ENCODE measurements at places on chromosomes 11 and 22.

- DNase-seq, result no peak
These were observed 395.6 kb downstream of the LARGE1 start for GRCh38 chr22:33524511-33525260.

DNA sequence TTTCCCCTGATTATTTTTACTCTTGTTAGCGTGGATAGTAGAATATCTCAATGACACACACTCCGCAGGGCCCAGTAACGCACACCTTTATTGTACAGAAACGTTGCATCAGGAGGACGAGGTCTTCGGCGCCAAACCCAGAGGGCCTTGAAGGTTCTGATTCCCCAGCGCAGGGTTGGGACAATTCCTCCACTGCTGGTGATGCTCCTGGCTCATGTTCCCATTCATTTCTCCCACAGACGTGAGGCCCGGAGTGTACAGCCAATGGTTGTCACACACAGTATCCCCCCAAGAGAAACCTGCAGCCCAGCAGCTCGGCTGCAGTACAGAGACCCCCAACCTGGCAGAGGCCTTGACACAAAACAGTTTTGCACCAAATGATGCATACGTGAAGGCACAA lies 6.1 kb upstream of the ANO1 start:
- no peak for DNase-seq

GRCh38 chr22:39593066-39593930 lies 22.7 kb downstream of the CACNA1I start:
- DNase-seq, result no peak

DNA sequence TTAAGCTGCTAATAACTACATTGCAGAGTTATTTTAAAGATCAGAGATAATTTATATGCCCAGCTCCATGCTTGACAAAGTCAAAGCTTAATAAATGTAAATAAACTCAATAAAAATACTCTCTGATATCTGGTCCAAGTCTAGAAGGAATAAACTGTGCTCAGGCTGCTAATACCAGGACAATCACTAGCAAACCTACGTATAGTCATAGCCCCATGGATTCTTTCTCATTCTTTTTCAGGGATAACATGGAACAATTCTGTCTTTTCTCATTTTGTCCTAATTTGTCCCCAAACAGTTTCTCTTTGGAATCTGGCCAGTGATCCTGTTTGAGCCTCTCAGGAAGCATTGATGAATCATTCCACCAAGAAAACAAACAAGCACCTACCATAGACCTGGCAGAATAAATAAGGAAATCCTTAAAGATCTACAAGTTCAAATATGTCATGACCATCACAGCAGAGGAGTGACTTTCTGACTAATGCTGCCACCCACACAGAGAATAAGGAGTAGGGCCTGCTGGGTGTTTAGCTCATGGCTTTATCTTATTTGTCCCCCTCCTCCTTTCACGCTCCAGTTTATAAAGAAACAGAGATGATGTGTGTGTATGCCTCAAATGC lies 14.1 kb upstream of the B3GNT6 start:
- DNase-seq, result no peak

DNA sequence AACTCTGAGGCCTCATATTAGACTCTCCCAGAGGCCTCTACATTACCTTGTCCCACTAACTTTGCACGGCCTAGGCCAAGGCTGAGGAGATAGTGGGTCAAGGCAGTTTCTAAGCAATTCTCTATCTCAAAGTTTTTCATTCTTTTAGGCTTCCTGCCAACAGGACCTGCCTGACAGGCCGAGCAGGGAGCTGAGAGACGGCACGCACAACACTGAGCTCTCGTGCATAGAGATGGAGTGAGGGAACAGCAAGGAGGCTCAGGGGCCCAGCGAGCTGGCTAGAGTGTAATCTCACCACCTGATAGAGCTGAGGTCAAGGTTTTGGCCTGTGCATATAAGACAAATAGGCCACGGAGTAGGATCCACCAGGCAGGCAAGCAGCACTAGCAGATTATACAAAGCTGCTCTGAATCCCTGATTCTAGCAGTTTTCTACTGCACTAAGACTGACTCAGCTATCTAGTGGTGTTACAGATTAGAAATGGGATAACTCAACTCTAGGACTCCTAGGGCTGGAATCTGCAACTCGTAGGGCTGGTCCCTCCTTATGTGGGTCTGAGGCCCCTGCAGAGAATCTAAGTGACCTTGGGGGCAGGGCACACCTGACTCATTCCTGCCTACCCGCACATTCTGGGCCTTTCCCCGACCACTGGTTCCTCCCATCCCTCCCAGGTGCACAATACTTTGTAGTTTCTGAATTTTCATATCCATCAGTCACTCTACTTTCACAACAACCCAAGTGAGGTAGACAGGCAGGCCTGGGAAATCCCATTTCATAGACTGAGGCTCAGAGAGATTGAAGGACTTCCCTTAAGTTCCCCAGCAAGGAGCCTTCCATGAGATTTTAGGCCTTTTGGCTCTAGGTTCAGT lies 1.7 kb downstream of the CYB5R2 start:
- DNase-seq, result no peak

- no peak for DNase-seq
These were observed 10.2 kb upstream of the AMPD3 start for GRCh38 chr11:10444725-10445315.

- DNase-seq, result no peak
These were observed 1060.1 kb downstream of the NTM start for GRCh38 chr11:132430429-132431062.

DNA sequence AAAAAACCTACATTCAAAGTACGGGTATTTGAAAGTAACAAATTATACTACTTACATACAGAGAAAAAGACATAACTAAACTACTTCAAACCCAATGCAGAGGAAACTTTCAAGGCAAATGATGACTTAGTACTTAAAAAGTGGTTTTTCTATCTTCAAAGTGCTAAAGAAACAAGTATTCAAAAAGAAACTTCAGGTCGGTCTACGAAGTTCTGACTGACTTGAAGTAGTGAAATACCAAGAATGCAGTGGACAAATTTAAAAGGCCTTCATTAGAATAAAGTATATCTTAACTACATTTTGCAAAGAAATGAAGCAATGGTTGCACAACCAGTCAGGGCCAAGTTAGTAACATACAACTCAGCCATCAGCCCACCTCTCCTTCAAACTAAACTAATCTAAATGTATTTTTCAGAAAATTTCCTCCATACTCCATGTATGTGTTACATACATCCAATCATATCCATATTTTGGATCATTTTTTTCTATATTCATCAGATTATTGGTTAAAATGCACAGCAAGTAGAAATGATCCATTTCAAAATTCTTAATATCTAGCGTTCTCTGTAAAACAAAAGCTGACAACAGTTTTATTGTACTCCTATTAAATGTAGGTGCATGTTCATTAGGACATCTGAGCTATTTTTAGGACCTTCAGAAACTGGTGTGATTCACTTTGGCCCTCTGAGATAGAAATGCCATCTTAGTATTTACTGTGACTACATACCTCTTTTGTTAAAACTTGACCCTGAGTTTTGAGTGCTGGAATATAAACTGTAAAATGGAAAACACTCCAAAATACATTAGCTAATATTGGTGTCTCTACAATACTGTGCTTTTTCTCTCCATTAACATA lies 49.9 kb downstream of the BIRC2 start:
- DNase-seq, result no peak

GRCh38 chr11:75413864-75414263 lies 14.5 kb downstream of the RPS3 start:
- DNase-seq, result no peak

GRCh38 chr11:18865261-18865660 lies 73.7 kb upstream of the PTPN5 start:
- DNase-seq, result no peak

DNA sequence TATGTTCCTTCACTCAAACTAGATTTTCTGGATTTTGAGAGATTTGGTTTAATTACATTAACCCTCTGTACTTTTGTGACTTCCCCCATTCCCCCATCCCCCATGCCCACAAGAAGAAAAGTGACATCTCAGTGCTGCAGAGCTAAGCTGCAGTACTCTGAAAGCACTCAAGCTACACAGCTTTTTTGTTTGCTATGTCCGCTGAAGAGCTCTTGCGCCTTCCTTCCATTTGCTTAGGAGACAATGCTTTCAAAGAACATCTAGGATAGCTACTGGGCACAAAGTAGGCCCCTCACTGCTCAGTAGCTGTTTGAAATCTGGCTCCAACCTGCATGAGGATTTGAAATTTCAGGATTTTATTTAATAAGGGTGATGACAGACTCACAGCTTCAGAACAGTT lies 69.7 kb downstream of the SLC17A6 start:
- no peak for DNase-seq

- no peak for DNase-seq
These were observed 45.8 kb upstream of the FIBIN start for GRCh38 chr11:26947904-26948639.

- no peak for DNase-seq
These were observed 24.2 kb downstream of the RTN3 start for GRCh38 chr11:63705526-63705925.

- DNase-seq, result no peak
These were observed 53.5 kb downstream of the TEAD1 start for GRCh38 chr11:12727563-12728211.

- no peak for DNase-seq
These were observed 3.2 kb downstream of the SIRT3 start for GRCh38 chr11:232783-233565.

- no peak for DNase-seq
These were observed 23.8 kb downstream of the TPBGL start for GRCh38 chr11:75264356-75264755.

- no peak for DNase-seq
These were observed 16.2 kb downstream of the ARHGEF12 start for GRCh38 chr11:120352405-120352804.

GRCh38 chr22:27003297-27003696 lies 345.9 kb downstream of the MIAT start:
- DNase-seq, result no peak

GRCh38 chr11:75428281-75428724 lies 4.7 kb downstream of the KLHL35 start:
- peak; percentile 84 for DNase-seq

GRCh38 chr11:76391811-76392475 lies 10.8 kb downstream of the GVQW3 start:
- no peak for DNase-seq

- DNase-seq, result no peak
These were observed 13.7 kb downstream of the ARHGEF17 start for GRCh38 chr11:73321604-73322381.

- no peak for DNase-seq
These were observed 201.3 kb downstream of the GRIK4 start for GRCh38 chr11:120712881-120713280.

GRCh38 chr11:121053244-121053643 lies 29.3 kb downstream of the TBCEL start:
- no peak for DNase-seq

Data from HEK293T (cell line).